ENCODE measurements at places on chromosomes 1 and 21.

DNA sequence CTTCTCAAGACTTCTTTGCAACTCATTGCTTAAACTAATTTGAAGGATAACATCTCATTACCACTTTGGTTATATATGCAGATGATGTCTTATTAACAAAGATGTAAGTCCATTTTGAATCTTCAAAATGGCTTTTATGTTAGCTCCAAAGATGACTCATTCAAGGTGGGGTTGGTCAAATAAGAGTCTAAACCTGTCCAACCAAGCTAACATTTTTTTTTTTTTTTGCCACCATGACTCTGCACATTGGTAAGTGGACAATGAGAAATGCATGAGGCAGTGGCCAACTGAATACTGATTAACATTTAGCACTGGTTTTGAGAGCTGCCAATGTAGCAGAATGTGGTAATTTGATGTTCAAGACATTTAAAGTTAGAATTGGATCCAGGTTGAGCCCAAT lies 278 bp upstream of the KRTAP27-1 start:
- DNase-seq, result no peak

DNA sequence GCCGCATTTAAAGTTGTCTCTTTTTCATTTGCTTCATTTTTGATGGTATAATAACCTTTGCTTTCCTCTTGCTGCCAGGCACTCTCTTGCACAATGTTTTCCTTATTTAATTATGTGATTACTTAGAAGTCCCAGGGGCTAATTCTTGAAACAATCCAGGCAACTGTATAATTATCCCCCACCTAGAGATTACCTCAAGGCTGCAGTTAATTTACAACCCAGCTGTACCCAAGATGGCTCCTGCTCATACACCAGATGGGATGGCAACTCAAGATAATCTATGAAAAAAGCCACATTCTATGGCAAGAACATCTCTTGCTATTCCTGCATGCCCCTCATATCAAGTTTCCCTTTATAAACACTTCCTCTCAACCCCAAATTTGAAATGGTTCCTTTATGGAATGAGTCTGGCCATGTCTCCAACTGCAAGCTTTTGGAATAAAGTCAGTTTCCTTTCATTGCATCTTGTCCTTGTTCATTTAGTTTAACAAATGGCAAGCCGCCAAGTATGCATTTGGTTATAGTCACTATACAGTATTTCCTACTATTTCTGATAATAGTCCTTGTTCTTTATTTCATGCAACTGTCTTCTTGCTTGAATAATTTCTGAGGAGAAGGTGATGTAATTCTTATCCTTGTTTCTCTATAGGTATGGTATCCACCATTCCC lies 1042.6 kb downstream of the PLA2G4A start:
- no peak for DNase-seq

DNA sequence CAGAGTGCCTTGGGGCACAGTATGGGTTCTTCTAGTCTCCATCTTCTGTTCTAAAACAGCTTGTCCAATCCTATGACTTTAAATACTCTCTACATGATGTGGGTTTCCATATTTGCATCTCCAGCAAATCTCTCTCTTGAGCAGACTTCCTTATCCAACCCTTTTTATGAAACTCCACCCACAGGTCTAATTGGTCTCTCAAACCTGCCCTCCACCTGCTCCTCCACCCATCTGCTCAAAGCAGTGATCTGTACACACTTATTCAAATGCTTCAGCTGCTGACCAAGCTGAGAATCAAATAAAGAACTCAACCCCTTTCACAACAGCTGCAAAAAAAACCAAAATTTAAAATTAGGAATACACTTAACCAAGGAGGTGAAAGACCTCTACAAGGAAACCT lies 11.5 kb downstream of the MCOLN2 start:
- DNase-seq, result no peak

DNA sequence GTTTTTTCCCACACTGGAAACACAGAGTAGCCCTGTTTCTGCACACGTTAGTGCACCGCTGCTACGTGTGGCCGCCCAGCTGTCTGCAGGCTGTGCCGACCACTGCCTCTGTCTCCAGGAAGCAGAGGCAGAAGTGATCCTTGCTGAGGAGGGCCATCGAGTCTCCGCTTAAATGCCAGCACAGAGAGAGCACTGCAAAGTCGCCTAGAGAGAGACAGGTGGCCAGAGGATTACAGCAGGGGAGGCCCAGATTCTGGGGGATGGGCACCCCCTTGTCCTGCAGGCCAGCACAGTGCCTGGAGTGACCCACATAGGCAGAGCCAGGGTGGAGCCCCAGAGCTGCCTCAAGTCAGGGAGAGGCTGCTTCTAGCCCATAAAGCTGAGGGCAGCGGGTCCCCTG lies 6.1 kb downstream of the TPRG1L start:
- DNase-seq, result no peak

DNA sequence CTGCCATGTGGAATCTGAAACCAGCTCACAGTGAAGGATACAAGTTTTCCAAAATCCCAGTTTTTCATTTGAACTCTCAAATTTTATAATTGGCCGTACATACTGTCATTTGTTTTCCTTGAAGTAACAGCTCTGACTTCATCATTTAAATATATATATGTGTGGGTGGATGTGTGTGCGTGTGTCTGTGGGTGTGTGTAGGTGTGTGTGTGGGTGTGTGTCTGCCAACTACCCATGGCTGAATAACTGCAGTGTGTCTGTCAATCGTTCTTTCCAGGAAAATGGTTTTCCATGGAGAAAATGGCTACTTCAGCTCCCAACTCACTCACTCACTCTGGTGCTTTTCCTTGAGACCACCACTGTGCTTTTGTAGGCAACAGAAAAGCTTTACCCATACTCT lies 169.0 kb downstream of the PLPP3 start:
- DNase-seq, result no peak

DNA sequence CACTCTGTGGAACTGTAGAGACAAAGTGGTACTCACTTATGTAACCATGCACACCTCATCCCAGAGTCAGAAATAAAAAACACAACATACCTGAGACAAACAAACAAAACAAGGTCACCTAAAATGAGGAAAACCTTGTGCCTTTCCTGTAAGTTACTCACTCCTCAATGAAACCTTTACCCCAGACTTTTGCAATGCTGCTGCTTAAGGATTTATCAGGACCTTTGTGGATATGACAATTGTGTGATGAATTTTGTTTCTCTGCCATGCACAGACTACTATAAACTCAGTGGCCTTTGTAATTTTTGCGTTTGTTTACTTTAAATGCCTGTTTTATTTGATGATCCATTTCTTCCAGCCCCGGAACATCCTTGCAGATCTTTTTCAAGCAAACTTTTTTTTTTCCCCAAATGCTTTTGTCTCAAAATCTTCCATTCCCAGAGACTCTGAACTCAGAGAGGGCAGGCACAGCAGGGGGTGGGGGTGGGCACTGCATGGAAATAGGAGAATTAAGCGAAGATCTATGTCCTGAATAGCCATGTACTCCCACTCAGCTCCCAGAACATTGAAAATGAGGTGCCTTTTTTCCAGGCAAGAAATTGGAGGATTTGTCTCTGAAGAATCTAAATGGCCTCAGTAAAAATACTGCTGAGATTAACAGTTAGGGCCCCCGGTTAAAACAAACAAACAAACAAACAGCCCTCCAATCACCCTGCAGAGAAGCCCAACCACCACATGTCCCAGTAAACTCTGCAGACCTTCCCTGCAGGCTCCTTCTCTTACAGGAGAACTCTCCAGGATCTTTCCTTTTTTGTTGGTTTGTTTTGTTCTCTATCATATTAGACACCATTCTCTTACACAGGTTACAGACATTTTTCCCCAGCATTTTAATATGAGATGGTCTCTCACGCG lies 22.6 kb upstream of the SIM2 start:
- no peak for DNase-seq

- no peak for DNase-seq
These were observed 37.7 kb downstream of the IGFN1 start for GRCh38 chr1:201228011-201228983.

- DNase-seq, result no peak
These were observed at the start of gene RUNX3 for GRCh38 chr1:24930260-24931145. Gene RUNX3, minus strand, starts transcription at chr1:24930276. Its CDS starts 408 bp downstream, at chr1:24929868.

DNA sequence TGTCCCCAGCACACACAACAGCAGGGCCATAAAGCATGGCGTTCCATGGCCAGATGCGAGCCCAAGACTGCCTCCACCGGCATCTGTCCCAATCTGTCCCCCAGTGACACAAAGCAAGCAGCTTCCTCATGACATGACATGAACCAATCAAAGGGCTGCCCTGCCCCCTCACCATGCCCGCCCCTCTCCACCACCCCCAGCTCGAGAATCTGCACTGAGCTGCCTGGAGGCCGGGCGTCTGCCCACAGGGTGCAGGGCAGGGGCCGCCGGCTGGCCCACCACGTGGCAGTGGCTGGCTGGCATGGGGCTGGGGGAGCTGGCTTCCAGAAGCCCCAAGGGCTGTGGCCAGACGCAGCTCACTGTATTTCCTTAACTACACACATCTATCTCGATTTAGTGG lies 27.8 kb downstream of the WNT9A start:
- DNase-seq, result no peak

- no peak for DNase-seq
These were observed 664.6 kb upstream of the ADAMTS5 start for GRCh38 chr21:27631471-27631870.

- DNase-seq, result no peak
These were observed 14.6 kb downstream of the KIF26B start for GRCh38 chr1:245169376-245169775.

DNA sequence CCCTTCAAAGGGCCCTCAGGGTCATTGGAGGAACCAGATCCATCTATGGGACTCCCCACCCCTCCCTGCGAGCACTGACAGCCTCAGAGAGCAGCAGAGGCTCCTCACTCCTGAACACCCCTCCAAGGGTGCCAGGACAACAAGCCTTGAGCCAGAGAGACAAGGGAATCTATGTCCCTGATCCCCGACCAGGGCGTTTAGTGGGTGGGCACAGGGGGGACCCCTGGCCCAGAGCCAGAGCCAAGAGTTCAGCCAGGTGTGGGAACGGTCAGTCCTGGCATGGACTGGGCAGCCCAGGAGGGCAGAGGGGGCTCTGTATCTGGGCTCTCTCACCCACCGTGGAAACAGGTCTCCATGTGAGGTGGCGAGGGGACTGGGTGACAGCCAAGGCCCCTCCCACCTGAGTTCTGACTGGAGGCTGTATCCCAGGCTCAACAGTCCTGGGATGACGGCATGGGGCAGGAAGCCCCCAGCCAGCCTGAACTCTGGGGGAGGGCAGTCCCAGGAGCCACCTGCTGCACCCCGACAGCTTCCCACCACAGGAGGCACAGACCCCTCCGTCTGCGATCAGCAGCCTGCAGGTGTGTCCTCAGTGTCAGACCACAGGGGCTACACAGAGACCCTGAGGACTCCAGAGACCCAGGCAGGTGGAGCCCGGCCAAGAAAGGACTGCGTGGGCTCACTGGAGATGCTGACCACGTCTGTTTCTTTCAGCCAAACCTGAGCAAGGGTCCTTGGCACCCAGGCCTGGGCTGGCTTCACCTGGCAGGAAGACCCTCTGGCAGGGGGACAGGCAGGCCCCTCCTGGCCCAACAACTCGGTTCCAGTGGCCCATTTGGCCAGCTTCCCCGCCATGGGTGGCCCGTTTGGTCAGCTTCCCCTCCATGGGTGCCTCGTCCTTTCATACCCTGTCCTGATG lies 11.2 kb upstream of the SRARP start:
- no peak for DNase-seq

DNA sequence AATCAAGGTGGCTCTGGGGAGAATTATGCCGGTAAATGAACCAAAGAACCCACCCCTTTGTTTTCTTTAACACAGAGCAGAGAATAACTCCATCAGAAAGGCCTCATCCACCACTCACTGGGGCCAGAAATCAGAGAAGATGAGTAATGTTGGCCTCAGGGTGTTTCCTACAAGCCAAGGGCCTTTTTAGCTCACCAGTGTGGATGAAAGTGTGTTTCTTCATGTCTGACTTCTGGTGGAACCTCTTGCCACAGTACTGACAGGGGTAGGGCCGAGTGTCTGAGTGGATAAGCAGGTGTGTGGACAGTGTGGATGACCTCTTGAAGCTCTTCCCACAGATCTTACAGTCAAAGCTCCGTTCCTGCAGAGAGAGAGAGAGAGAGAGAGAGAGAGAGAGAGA lies 8.3 kb downstream of the GFI1 start:
- DNase-seq, result no peak

GRCh38 chr1:118660769-118661168 lies 327.4 kb downstream of the TBX15 start:
- no peak for DNase-seq

- DNase-seq, result no peak
These were observed 75.4 kb upstream of the VTCN1 start for GRCh38 chr1:117286145-117286544.

DNA sequence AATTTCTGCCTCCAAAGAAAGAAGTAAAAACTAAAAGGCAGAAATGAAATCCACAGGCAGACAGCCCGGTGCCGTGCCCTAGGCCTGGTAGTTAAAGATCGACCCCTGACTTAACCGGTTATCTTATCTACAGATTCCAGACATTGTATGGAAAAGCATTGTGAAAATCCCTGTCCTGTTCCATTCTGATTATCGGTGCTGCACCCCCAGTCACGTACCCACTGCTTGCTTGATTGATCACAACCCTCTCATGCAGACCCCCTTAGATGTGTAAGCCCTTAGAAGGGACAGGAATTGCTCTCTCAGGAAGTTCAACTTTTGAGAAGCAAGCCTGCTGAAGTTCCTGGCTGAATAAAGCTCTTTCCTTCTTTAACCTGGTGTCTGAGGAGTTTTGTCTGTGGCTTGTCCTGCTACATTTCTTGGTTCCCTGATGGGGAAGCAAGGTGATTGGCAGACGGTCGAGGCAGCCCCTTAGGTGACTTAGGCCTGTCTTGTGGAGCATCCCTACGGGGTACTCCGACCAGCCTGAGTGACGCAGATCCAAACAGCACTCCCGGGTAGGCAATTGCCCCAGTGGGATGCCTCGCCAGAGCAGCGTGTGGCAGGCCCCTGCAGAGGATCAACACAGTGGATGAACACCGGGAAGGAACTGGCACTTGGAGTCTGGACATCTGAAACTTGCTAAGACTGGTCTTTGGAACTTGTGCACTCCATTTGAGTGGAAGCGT lies 111.2 kb upstream of the PPM1J start:
- no peak for DNase-seq

- no peak for DNase-seq
These were observed 4.1 kb downstream of the ZNF362 start for GRCh38 chr1:33260439-33260838.

DNA sequence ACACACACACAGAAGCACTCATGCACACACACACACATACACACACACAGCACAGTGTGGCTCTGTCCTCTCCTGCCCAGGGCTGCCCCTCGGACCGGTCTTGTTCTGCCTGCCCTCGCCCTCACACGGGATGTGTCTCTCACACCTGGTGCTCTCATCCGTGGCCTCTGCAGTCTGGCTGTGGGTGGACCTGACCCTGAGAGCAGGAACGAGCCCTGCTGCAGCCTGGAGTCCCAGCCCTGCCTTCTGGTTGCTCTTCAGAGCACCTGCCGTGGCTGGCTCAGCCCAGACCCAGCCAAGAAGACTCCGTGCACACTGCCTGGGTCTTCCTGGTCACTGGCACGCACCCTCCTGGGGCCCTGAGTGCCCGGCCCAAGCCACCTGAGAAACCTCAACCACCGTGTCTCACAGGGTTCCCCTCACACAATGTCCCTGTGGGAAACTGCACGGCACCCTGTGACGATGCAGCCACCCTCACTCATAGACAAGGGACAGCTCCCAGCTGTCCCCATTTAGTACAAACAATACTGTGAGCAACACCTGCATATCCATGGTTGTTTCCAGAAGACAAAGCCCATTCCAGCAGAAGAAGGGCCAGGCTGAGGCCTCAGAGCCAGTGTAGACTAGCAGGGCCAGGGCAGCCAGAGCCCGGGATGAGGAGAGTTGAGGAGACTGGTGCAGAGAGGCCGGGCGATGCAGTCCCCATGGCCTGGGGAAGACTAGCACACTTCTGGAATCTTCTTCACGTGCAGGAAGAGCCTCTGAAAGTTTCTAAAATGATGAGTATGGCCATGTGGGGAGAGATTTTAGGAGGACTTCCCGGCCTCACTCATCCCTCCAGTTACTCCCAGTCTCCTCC lies 234.0 kb downstream of the NPHP4 start:
- no peak for DNase-seq
